ENCODE measurements at places on chromosomes 6 and 20.

DNA sequence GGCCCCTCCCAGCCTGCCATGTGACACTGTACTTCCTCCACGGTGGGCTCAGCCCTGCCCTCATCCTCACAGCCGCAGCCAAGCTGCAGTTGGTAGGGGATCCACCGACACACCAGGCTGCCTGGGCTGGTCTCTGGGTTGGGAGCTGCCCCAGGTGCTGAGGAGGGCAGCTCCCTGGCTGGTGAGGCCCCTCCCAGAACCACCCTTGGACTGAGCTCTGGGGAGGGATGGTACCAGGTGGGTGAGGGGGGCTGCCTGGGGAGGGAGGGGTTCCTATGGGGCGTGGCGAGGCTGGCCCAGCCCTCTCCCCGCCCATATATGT lies 185 bp upstream of the TNFRSF6B start:
- no peak for DNase-seq

GRCh38 chr6:18101271-18101670 lies 21.2 kb downstream of the NHLRC1 start:
- no peak for DNase-seq

- DNase-seq: no peak
Measured at GRCh38 chr6:12769556-12770256, 53.1 kb downstream of the PHACTR1 start.

GRCh38 chr6:1665214-1665613 lies 55.5 kb downstream of the FOXC1 start:
- DNase-seq: no peak

GRCh38 chr6:56751604-56752003 lies 108.9 kb upstream of the DST start:
- no peak for DNase-seq

GRCh38 chr6:108200631-108201030 lies 34.8 kb downstream of the NR2E1 start:
- DNase-seq: peak; percentile 33

GRCh38 chr6:80341330-80341729 lies 234.9 kb downstream of the BCKDHB start:
- DNase-seq: peak; percentile 40

GRCh38 chr6:57201718-57202117 lies 20.4 kb downstream of the RAB23 start:
- no peak for DNase-seq

DNA sequence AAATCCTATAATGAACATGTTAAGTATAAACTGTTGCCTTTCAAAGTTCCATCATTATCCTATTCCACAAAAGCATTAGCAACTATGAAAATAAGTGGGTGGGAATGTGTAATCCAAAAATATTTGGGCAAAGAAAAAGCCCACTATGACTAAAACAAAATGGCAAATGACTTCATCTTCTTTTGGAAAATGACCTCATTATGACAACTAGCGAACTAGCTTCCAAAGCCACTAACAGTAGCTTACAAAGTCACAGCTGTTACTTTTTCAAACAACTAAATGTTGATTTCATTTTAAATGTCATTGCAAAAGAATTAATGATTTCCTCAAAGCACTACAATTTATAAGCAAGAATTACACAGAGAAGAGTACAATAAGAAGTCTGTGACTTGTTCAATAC lies 49.8 kb upstream of the RUNX2 start:
- no peak for DNase-seq

GRCh38 chr6:32799168-32799567 lies 17.6 kb downstream of the HLA-DOB start:
- DNase-seq: no peak

DNA sequence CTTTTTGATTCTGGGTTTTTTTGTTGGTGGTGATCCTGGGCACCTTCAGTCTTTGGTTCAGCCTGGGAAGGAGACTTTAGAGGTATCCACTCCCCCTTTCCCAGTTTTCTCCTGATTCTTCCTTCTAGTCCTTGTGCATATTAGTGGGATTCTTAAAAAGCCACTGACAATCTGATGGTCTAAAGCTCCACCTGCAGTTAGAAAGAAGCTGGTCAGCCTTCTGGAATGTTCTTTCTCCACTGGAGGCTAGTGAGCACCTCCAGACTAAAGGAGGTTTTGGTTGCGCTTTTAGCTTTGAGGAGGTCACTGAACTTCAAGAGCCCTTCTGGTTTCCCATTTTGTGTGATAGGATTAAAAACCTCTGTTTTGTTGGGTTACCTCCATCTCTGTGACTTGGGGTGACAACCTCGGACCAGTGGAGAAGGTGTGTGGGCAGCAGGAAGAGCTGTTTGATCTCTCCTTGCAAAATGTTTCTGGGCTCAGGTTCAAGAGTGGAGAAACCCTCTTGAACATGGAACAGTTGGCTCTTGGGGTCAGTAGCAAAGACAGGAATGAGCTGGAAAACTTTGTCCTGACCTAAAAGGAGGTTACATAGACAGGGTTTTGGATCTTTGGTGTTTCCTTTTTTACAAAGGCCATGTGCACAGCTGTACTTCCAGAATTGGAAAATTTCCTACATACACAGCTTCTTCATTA lies 29.0 kb downstream of the JARID2 start:
- no peak for DNase-seq

DNA sequence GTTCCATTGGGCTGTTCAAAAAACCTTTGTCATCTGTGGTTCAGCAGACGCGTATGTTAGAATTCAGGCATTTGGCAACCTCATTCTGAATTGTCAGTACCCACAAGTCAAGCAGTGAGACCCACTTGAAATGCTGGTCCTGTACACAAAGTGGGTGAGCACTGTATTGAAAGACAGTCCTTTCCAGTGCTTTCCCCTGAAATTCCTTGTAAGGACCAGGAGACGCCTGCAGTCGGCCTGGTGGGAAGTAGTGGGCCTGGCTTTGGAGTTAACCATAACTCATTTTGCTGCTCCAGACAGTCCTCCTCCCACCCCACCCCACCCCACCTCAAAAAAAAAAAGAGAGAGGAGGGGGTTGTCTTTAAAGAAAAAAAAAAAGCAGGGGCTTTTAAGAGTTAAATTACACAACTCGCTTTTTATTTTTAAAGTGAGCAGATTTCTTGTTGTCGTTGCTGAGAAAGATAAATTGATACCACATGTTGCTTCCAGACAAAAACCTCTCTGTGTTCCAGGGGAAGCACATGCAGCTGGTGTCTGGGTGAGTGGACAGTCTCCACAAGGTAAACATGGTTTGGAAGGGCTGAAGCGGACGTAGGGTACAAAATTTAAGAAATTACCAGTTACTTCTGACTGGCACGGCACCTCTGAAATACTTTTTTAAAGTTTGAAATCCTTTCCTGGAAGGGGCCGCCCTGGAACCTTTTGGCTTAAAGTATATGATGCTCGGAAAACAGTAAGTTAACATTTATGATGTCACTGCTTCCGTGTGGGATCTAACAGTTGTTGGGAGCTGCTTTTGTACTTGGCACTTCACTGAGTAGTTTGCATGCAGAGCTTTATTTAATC lies 95.3 kb downstream of the FOXO3 start:
- peak; percentile 55 for DNase-seq

DNA sequence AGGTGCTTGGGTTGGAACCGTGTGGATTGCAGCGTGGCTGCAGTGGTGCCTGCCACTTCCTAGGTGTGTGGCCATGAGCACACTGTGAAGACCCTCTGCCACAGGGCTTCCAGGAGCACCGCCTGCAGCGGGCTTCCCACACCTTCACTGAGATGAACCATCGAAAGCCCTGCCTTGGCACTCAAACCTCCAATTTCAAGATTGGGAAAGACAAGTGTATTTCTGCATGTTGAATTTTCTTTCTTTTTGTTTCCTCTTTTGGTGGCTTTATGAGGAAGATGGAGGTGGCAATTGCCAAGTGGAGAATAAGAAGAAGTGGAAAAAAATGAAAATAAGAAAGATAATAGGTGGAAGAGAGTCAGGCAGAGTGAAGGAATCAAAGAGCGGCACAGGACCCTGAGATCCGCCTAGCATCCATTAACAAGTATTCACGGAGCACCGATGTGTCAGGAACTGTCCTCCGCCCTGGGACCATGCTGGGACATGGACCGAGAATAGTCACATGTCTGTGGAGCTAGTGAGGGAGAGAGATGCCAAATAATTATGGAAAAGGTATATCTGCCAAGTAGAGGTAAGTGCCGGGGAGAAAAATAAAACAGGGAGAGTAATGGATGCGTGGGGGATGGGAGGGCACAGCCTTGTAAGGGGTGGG lies 159.9 kb downstream of the BCAS1 start:
- DNase-seq: no peak

DNA sequence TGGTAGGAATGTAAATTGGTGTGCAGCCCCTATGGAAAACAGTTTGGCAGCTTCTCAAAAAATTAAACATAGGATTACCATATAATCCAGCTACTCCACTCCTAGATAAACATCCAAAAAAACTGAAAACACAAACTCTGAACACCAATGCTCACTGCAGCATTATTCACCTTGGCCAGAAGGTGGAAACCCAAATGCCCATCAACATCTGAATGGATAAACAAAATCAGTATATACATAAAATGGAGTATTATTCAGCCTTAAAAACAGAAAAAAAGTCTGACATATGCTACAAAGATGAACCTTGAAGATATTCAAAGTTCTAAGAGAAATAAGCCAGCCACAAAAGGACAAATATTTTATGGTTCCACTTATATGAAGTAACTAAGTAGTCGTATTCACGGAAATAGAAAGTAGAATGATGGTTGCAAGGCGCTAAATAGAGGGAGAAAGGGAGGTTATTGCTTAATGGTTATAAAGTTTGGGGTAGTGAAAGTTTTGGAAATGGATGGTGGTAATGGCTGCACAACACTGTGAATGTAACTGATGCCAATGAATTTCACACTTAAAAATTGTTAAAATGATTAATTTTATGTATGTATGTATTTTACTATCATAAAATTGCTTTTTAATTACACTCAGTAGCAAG lies 4.0 kb downstream of the PHF10 start:
- DNase-seq: no peak

- DNase-seq: no peak
Measured at GRCh38 chr6:144217264-144217663, 66.9 kb downstream of the STX11 start.

DNA sequence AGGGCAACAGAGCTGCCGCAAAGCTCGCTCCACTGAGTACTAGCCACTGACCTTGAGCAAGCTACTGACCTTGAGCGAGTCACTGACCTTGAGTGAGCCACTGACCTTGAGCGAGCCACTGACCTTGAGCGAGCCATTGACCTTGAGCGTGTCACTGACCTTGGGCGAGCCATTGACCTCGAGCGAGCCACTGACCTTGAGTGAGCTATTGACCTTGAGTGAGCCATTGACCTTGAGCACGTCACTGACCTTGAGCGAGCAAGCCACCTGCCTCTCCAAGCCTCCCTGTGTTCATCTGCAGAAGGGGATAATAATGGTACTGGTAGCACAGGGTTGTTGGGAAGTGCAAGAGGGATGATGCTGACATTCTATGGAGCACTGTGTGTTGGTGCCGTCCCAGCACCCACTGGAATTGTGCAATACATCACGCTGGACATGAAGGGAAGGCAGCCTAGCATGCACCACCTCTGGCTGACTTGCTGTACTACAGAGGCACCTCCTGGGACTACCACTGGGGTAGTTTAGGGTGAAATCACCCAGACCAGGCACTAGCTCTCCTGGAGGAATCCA lies 60.2 kb downstream of the CTCFL start:
- DNase-seq: no peak

DNA sequence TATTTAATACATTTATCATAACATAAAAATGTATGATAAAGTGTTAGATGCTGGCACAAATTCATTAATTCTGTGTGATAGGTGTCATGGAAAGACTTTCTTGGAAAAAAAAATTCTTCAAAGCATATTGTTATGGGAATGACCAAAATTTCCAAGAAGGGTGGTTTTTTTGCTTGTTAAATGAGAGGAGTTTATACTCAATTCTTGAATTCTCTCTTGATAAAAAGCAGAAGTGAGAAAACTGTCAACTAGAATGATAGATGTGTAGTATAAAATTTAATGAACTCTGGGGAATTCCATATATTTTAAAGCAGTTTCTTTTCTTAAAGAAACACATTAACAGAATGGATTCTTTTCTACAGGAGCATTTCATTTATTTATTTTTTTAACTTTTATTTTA lies 62.0 kb upstream of the SNAP91 start:
- DNase-seq: no peak

DNA sequence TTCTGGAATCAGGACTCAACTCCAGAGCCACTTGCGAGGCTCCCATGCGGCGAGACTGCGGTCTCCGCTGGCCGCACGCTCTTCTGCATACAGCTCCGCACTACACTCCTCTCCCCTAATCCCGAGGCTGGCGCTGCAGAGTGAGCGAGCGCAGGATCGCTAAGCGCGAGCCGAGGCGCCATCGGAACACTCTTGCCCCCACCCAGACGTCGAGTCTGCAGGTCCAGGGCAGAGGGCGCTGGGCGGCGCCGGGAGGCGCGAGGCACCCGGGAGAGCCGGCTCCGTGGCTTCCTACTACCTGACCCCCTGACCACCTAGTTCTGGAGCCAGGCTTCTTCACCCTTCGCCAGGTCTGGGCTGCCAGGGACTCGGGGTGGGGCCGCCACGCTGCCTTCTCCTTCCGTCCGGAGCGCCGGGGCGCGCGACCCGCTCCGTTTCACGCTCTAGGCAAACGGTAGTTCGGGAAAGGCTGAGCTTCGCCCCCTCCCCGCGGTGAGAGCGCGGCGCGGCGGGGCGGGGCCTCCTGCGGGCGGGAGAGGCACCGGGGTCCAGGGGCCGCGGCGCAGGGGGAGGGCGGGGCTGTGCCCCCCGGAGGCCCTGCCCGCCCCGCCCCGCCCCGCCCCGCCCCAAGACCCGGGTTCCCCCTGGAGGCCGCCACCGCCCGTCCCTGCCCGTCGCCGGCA lies 5.4 kb upstream of the TUBB2A start:
- no peak for DNase-seq

- DNase-seq: no peak
Measured at GRCh38 chr6:53699462-53699861, 33.9 kb upstream of the KLHL31 start.

- no peak for DNase-seq
Measured at GRCh38 chr6:106974999-106975737, 639 bp upstream of the CD24 start.

DNA sequence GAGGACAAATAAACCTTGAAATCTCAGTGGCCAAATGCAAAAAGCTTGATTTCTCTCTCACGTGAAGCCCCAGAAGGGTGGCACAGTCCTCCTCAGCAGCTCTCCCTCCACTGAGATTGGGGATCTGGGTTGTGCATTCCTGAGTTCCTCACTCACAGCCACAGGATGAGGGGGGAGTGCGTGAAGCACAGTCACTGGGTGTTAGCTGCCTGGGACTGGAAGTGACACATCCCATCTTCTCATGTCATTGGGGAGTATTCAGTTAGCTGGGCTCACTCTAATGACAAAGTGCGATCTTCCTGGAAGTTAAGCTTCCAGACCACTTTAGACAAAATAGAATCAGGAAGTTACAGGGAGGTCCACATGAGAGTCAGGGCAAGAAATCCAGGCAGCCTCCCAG lies 192.2 kb upstream of the LRFN2 start:
- no peak for DNase-seq

DNA sequence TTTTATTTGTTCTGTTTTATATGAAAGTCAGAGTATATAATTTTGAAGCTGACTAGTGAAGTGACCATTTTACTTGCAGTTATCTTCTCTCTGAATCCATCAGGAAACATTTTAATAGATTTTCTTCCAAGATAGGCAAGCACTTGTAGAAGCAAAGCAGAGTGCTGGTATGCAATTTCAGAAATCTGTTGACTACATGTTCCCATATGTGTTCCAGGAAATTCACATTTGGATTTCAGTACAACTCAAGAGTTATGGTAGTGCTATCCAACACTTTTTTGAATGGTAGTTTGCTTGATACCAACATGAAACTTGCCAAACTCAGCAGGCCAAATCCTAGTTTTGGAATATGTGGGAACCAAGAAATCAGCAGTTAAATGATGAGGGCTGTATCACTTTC lies 94.0 kb downstream of the CENPW start:
- DNase-seq: no peak
